Hippocampal formation (tissue), 2 donors: ENCODE measurements at places on chromosomes 3 and 15.
A peak's percentile ranks its signal among the peaks of the same experiment; 100 is the strongest.

- DNase-seq = no peak
These were observed 184.9 kb downstream of the ZBTB20 start for GRCh38 chr3:114962189-114962588.

DNA sequence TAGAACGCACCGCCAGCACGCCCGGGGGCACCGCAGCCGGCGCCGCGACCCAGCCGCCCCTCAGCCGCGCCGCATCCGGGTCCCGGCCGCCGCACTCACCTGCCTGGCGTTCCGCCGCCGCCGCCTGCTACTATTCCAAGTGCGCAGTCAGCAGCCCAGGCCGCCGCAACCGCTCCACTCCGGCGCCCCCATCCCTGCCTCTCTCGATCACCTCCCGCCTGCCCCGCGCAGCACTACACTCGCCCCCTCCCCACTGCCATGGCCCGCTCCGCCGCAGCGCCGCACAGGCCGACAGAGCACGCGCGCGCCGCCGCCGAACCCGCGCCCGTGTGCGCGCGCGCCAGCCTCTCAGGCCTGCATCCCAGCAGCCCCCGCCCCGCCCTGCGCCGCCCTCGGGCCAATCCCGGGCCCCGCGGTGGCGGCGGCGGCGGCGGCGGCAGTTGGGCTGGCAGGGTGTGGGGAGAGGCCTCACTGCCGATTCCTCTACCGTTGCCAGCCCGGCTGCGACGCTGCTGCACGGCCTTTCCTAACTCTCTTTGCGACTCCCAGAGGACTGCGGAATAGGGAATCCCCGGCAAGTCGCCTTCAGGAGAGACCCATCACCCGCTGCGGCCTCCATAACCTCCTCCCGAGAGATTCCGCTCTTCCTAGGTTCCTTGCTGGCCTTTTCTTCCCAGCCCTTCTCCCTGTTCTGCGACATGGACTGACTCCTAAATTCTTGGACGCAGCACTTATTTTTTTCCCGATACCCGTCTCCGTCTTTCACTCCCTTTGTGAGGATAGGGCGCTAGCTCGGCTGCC lies at the start of gene PIK3CB:
PIK3CB (minus strand) TSS at position 333 of the 801 bp plus-strand sequence. CDS start 75,585 bp downstream, outside the sequence.
- DNase-seq = peak; percentile 74

GRCh38 chr3:135706758-135707375 lies 258.7 kb upstream of the PPP2R3A start:
- no peak for DNase-seq

DNA sequence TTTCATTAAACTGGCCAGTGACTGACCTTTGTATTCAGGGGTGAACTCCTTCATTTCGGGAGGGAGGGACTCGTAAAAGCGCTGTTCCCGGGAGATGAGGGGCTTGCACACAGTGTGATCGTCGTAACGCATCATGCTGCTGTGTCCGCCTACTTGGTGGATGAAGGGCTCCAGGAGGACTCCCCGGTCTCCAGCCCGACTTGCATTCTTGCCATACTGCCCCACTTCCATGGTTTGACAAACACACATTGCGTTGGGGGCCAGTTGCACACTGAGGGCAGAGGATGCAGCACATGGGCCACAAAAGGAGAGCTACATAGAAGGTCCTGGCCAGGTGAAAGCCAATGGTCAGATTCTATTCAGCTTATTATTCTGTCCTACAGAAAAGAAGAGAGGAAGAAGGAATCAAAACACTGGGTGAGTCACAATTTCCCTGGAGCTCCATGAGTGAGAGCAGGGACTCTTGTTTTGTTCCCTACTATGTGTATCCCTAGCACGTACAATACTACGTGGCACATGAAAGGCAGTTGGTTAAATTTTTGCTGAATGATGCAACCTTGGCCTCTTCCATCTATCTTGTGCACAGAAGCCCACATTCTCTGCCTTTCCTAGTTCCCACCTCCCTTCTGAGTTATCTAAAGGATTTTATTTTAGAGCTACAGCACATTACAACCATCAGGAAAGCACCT lies 24.2 kb upstream of the GMPPB start:
- DNase-seq = no peak

GRCh38 chr3:136173939-136174490 lies 22.1 kb downstream of the MSL2 start:
- no peak for DNase-seq

DNA sequence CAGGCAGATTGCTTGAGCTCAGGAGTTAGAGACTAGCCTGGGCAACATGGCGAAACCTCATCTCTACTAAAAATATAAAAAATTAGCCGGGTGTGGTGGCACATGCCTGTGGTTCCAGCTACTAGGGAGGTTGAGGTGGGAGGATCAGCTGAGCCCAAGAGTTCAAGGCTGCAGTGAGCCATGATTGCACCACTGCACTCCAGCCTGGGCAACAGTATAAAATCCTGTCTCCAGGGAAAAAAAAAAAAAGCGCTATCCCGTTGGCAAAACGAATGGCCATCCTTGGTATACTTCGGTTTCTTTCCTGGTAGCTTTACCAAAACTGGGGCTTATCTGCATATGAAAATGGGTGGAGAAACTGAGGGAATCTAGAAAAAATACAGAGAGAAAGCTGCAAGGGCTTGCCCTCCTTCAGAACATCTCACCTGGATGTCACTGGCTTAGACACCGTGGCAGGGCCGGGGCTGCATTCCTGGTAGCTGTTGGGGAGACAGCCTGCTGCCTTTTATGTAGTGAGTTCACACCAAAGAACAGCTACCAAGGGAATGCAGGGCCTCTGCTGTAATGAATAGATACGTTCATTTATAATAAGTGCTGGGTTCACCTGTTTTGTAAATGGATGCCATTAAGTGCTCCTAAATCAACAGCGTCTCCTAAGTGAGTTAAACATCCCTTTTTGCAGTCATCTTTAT lies 96.0 kb downstream of the IQSEC1 start:
- no peak for DNase-seq

DNA sequence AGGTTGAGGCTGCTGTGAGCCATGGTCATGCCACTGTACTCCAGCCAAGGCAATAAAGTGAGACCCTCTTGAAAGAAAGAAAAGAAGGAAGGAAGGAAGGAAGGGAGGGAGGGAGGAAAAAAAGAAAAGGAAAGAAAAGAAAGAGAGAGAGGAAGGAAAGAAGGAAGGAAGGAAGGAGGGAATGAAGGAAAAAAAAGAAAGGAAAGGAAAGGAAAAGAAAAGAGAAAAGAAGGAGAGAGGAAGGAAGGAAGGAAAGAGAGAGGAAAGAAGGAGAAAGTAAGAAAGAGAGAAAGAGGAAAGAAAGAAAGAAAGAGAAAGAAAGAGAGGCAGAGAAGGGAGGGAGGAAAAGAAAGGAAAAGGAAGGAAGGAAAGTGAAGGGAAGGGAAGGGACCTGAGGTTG lies 20.4 kb upstream of the ACTL6A start:
- DNase-seq = no peak

DNA sequence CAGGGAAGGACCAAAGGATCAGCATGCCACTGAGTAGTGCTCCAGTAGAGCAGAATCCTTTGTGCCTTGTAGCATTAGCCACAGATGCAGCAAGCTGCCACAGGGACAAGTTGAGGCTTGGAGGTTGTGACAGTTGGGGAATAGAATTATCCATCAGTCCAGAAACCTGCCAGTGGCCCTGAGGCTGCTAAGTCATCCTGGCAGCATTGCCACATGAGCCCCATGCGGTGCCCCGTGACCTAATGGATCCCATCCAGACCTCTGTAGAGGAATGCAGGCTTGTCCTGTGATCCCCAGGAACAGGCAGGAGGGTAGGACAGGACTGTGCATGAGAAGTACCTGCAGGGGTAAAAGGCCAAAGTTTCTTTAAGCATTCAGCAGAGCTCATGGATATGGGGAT lies 51.7 kb downstream of the BOC start:
- no peak for DNase-seq

DNA sequence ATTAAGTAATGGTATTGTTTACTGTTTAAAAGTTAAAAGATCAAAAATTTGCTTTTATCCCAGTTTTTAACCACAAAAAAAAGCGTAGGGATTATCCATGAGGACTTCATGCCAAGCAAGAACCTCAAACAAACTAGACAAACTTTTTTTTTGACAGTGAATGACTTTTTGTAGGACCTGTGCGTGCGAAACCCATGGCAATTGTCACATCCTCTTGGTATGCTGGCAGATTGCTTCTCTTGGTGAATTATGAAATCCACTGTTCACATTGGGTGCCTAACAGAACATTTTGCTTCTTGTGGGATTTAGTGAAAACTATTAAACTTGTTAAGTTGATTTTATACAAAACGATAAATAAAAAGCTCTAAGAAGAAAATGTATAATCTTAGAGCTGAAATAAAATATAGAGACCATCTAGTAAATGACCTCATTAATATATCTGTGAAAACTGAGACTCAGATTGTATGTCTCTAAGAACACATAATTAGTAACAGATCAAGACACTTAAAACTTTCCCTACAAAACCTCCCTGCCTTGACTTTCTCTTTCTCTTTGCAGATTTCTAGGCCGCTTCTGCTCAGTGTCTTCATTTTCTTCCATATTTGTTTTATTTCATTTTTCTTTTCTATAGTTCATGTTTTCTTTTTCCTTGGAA lies 87.3 kb upstream of the CGNL1 start:
- DNase-seq = no peak

- DNase-seq = peak; percentile 80
These were observed 19.7 kb downstream of the FAN1 start for GRCh38 chr15:30923429-30923828.

DNA sequence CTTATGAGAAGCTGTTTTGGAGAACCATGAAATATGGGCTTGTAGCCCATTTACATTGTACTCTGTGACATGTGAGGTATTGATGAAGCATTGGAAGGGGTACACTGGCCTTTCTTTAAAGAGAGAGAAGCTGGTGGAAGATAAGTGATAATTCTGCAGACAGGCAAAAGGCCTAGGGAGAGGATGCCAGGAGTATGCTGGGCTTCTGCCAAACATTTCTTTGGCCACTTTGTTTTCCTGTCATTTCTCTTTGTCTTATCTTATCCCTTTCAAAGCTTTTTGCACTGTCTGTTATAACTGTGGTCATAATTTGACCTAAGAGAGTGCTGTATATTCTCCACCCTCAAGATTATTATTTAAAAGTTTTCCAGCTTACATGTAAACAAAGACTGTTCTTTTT lies 109.6 kb upstream of the SEMA6D start:
- no peak for DNase-seq

DNA sequence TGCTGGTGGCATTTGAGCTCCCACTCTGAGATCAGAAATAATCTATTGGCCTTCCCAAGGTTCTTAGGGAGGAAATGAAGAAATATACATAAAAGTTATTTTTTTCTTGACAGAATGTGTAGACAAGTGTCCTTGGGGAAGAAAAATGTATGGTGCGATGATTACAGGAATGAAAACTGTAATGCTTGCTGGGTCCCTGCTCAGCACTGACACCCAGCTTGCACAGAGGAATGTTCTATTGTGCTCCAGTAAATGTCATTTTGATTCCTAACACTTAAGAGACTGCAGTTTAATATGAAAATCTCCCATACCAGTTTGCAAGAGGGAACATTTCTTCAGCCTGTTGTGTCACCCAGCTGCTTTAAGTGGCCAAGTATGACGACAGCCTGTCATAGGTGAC lies 271.3 kb upstream of the TPM1 start:
- DNase-seq = no peak

- DNase-seq = no peak
These were observed 55.1 kb downstream of the PDE8A start for GRCh38 chr15:85036716-85037115.

GRCh38 chr3:123026565-123027291 lies 835 bp downstream of the SEMA5B start:
- DNase-seq = no peak

- DNase-seq = no peak
These were observed 16.3 kb downstream of the TMEM43 start for GRCh38 chr3:14141144-14141543.

GRCh38 chr3:134776518-134776917 lies 18.5 kb upstream of the EPHB1 start:
- no peak for DNase-seq

GRCh38 chr3:18302517-18302916 lies 122.6 kb downstream of the SATB1 start:
- DNase-seq = no peak

GRCh38 chr15:65595960-65596359 lies 15.0 kb downstream of the INTS14 start:
- peak; percentile 81 for DNase-seq

GRCh38 chr3:46923559-46924350 lies 46.2 kb downstream of the PTH1R start:
- no peak for DNase-seq

DNA sequence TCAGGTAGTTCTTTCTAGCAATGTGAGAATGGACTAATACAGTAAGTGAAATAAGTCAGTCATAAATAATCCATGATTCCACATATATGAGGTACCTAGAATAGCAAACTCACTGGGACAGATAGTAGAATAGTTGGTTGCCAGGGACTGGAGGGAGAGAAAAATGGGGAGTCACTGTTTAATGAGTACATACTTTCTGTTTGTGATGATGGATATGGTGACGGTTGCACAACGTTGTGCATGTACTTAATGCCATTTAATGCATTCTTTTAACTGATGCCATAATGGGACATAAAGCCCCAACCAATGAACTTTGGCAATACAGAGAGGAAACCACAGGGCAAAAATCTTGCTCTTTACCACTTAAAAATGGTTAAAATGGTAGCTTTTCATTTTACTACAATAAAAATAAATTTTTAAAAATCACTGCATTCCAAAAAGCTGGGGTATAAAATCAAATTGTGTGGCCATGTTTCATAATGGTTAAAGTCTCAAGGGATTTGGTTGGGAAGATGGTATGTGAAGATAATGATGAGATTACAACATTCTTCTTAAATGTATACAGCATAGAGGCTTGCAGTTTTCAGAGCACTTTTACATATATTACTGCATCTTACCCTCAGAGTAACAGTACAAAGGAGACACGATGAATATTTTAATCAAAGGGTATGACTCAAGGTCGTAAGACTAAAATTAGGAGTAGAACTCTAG lies 45.2 kb downstream of the ADAM10 start:
- DNase-seq = no peak

- no peak for DNase-seq
These were observed 57.8 kb upstream of the TGFBR2 start for GRCh38 chr3:30548600-30548999.

- no peak for DNase-seq
These were observed 321.2 kb downstream of the WDR72 start for GRCh38 chr15:53437985-53438841.

DNA sequence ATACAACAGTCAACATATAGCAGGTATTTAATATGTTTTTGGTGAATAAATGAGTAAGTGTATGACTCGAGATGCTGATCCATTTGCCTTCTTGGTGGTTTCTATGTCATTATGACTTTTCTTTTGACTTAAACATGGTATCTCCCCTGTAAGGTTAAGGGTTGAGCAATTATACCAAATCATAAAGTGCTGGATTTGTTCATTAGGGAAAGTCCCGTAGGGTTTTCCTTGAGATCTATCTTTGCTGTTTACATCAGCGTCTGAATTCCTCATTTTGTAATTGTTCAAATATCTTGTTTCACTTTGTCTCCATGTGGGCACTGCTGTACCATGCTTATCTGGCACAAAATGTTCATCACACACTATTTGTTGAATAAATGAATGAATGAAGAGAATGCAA lies 562.6 kb downstream of the EDEM1 start:
- DNase-seq = no peak
